ENCODE measurements at places on chromosomes 11 and 22. TPM values are rescaled to one million over a fixed set of nuclear protein-coding genes. Genes with fewer than 3 reads are reported as not detected.

OR5T2 gene
- total RNA-seq = not detected

TMEM151A gene
- total RNA-seq = 0.14 TPM

- DNase-seq = no peak
These were observed 247.2 kb upstream of the CADM1 start for GRCh38 chr11:115751243-115752015.

GRCh38 chr11:66363805-66364535 lies 7.6 kb downstream of the SLC29A2 start:
- no peak for DNase-seq

- no peak for DNase-seq
These were observed 71.7 kb downstream of the PKNOX2 start for GRCh38 chr11:125236072-125236825.

- DNase-seq = no peak
These were observed 81.9 kb downstream of the UVRAG start for GRCh38 chr11:75896843-75897419.

DNA sequence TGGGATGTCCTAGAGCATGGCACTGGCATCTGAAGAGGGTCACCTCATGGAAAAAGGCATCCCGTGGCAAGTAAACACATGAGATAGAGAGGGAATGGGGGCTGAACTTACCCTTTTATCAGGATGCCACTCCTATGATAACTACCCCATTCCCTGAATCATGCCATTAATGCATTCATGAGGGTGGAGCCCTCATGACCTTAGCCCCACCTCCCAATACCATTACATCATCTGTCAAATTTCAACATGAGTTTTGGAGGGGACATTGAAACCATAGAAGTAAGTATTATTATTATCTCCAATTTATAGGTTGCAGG lies 65.2 kb downstream of the MTNR1B start:
- DNase-seq = no peak

F2 gene
- not detected for total RNA-seq

- no peak for DNase-seq
These were observed 1044.3 kb upstream of the RAG2 start for GRCh38 chr11:37642296-37642695.

OR2D2 gene
- not detected for total RNA-seq

CTNND1 gene
- 67.0 TPM for total RNA-seq

SEPTIN5 gene
- total RNA-seq = 120 TPM

DNA sequence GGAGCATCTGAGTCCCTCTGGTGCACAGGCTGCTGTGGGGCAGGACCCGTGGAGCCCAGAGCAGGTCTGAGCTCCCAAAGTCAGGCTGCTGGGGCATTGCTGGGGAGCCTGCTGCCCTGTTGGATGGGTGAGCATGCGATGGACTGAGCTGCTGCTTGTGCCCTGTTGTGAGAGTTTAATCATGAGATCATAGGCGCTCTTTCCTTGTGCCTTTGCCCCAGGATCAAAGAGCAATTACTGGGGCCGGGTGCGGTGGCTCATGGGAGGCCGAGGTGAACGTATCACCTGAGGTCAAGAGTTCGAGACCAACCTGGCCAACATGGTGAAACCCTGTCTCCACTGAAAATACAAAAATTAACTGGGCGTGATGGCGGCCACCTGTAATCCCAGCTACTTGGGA lies 37.5 kb downstream of the MUC6 start:
- DNase-seq = no peak

CHRM1 gene
- not detected for total RNA-seq

FGF3 gene
- not detected for total RNA-seq

GRCh38 chr11:33724644-33725035 lies 11.6 kb downstream of the CD59 start:
- DNase-seq = peak; percentile 54

ART5 gene
- 2.5 TPM for total RNA-seq

DNA sequence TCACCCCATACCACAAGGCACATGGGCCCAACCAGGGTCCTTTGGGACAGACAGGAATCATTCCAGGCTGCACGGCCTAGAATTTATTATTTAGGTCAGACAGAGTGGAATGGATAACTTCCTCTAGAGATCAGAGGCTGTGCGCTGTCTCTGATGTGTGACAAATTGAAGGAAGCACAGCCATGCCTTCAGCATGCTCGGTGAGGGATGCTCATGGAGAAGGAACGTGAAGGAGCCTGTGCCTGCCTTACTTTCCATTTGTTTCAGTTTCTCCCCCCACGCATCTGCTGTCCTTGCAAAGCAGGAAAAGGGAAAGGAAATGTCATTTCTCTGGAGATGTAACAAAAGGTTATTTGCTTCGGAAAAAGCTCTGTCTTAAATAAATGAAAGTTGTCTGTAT lies 644.1 kb downstream of the OPCML start:
- DNase-seq = no peak

CSNK2A3 gene
- 0.62 TPM for total RNA-seq

- no peak for DNase-seq
These were observed 68.2 kb downstream of the CASP12 start for GRCh38 chr11:104830080-104830479.

DNA sequence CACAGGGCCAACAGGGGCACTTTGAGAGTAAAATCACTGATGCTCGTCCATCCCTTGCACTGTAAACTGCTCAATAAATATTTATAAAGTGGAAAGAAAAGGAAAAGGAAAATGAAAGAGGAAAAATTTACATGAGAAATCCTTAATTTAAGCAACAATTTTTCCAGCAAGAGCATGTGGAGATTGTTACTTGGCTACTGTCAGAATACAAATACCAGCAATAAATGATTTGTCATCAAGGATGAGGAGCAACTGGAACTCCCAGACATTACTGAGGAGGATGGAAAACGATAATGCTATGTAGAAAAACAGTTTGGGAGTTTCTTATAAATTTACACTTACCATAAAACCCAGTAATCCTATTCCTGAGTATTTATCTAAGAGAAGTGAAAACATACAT lies 123.0 kb downstream of the SGSM3 start:
- DNase-seq = no peak

- DNase-seq = no peak
These were observed 108.9 kb downstream of the KIRREL3 start for GRCh38 chr11:126891556-126892217.

DNA sequence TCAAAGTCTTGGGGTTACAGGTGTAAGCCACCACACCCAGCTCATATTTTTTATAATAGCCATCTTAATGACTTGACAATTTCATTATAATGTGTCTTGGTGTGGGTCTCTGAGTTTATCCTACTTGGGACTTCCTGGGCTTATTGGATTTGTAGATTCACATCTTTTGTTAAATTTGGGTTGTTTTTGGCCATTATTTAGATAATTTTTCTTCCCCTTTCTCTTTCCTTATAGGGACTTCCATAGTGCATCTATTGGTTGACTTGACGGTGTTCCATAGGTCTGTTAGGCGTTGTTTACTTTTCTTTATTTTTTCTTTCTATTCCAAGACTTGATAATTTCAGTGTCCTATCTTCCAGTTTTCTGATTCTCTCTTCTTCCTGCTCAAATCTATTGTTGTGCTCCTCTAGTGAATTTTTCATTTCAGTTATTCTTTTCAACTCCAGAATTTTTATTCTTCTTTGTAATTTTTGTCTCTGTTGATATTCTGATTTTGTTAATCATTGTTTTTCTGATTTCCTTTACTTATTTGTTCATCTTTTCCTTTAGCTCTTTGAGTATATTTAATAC lies 45.6 kb downstream of the RRM1 start:
- DNase-seq = no peak

DNA sequence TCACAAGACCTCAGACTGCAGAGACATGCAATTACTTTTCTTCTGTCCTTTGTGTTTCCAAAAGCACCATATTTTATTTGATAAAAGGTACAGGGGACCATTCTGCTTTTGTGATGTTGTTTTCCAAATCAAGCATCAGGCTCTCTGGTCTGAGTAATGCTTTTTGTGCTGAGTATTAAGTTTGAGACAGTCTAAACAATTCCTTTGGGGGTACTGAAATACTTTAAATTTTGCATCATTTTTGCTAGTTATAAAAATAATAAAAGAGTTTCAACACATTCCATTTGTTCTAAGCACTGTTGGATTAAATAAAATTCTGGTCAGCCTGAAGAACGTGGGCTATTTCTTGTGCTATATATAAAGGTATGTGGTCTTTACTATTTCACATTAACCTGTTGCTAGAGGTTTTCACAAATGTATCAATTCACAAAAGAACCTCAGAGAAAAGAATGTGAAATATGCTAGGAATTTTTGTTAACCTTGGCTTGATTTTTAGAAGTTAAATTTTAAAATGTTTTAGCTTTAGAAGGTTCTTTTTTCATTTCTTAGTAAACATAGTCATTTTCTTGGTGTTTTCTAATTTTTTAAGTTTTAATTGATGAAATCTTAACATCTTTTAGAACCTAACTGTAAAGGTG lies 61.6 kb downstream of the C22orf31 start:
- no peak for DNase-seq

- no peak for DNase-seq
These were observed 72.1 kb downstream of the CELSR1 start for GRCh38 chr22:46465345-46465720.

GRCh38 chr11:111366560-111367410 lies 12.3 kb downstream of the POU2AF1 start:
- DNase-seq = no peak

LDHAL6A gene
- not detected for total RNA-seq

CHID1 gene
- total RNA-seq = 49.4 TPM

GRCh38 chr11:126124231-126124661 lies 61.6 kb upstream of the CDON start:
- DNase-seq = no peak

DNA sequence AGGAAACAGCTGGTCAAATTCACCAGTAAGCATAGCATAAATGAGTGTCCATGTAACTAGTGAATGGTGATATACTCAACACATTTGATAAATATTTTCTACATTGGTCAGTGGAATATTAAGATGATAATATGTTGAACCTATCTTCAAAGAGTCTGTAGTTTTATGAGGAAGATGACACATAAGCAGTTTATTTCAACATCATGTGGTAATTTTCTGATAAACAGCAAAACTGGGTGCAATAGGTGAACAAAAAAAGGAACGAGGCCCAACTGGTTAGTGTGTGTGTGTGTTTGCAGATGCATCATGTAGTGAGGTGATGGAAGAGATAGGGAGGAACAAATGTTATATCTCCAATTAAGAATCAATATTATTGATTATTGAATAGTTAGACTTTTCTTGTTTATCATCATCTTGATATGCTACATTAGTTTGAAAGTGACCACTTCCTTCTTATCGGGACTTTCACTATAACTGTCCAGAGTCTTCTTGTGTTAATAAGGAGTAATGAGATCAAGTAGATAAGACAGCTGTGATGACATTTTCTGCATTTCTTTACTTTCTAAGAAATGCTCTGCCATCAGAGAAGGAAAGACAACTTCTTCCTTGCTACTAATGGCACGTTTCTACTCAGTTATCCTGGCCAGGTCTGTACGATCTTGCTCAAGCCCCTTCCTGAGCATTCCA lies 270.7 kb downstream of the ETS1 start:
- DNase-seq = no peak

GRCh38 chr22:35218079-35218478 lies 39.2 kb upstream of the HMGXB4 start:
- DNase-seq = no peak

DNA sequence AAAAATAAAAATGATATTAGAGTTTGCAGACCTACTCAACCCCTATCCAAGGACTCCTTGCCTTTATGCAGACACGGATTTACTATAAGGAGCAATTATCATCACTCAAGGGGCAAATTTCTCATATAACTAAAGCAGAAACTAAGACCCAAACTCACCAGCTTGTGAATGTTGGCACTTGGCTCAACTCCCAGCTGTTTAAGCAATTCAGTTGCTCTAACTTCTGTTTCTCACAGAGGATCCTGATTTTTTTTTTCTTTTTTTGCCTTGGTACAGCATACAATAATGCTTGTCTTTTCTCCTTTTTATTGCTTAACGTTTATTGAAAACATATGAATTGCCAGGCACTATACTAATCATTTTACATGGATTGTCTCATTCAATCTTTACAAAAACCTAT lies 9.6 kb upstream of the CBLIF start:
- DNase-seq = no peak

VSTM5 gene
- 0.08 TPM for total RNA-seq

- DNase-seq = no peak
These were observed 50.5 kb upstream of the PARVG start for GRCh38 chr22:44130076-44130711.

DNA sequence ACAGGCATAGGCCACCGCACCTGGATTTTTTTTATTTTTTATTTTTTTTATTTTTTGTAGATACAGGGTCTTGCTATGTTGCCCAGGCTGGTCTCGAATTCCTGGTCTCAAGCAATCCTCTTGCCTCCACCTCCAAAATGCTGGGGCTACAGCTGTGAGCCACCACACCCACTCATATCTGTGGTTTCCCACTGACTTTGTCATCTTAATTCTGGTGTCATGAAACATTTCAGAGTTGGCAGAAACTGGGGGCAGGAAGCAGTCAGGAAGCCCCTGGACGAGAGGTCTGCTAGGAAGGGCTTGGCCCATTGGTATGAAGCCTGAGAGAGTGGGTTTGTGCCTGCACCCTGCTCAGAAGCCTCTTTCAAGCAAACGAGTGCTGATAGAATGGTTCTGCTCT lies 49.1 kb downstream of the COMMD9 start:
- DNase-seq = no peak

DNA sequence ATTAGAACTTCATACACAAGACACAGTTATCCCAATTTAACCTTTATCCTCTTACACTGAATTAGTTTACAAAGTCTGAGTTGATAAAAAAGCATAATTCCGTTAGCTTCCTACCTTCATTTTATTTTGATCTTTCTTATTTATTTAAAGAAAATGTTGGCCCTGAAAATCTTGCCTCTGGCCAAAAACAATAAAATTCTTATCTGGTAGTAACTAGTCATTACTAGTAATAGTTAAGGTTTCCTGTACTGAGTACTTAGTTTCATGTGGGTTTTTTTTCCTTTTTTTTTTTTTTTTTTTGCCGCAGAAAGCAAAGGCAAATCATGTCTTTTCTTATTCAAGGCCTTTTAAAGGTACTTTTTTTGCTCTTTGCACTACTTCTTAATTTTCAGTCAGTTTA lies 120.6 kb downstream of the PAX6 start:
- DNase-seq = no peak

TREH gene
- not detected for total RNA-seq
